Hepatocyte (in vitro differentiated cells): ENCODE measurements at places on chromosomes 16 and 17. TPM values are rescaled to one million over a fixed set of nuclear protein-coding genes. Genes with fewer than 3 reads are reported as not detected.

Gene KRTAP16-1
- not detected in 2 replicates for total RNA-seq

Gene TBC1D3G
- not detected in 2 replicates for total RNA-seq

Gene CDRT15
- not detected in 2 replicates for total RNA-seq

Gene PRRT2
- total RNA-seq = 7.0 and 8.0 TPM in 2 replicates

Gene PEX12
- 10.5 and 10.8 TPM in 2 replicates for total RNA-seq

Gene CACNG5
- not detected in 2 replicates for total RNA-seq

Gene ZG16
- total RNA-seq = 2.1 and 3.0 TPM in 2 replicates

Gene MYO15B
- 99.8 and 153 TPM in 2 replicates for total RNA-seq

Gene ZDHHC1
- 1.9 and 5.9 TPM in 2 replicates for total RNA-seq
